ENCODE measurements at places on chromosomes 4 and X. TPM values are rescaled to one million over a fixed set of nuclear protein-coding genes. Genes with fewer than 3 reads are reported as not detected.

GRCh38 chr4:168119890-168120289 lies 27.6 kb downstream of the ANXA10 start:
- no peak overlapping the region for H3K4me3 ChIP-seq
- no peaks in the 10 kb centered on the region for H3K36me3 ChIP-seq
- no peak for DNase-seq
- H3K27ac ChIP-seq: no peak overlapping the region
- H3K27me3 ChIP-seq: peaks cover 2% of the 10 kb centered on the region

- H3K36me3 ChIP-seq: no peaks in the 10 kb centered on the region
Observed at GRCh38 chr4:86558797-86559196, 35.3 kb upstream of the PTPN13 start.

GRCh38 chr4:156186111-156186510 lies 232.4 kb upstream of the CTSO start:
- H3K36me3 ChIP-seq: no peaks in the 10 kb centered on the region
- H3K27ac ChIP-seq: no peak overlapping the region
- no peak for DNase-seq
- no peak overlapping the region for H3K4me3 ChIP-seq

The SPANXN4 gene
- total RNA-seq: not detected

GRCh38 chrX:153925739-153926551 lies at the start of gene ARHGAP4:
Gene ARHGAP4, minus strand, starts transcription at chrX:153926264. Its CDS starts 62 bp downstream, at chrX:153926202.
- H3K36me3 ChIP-seq: peaks cover 12% of the 10 kb centered on the region
- DNase-seq: peak; percentile 85
- H3K27me3 ChIP-seq: no peaks in the 10 kb centered on the region
- H3K27ac ChIP-seq: peak within 1 kb of the TSS; percentile 98
- H3K4me1 ChIP-seq: peaks cover 30% of the 10 kb centered on the region

The NOCT gene
- total RNA-seq: 25.3 TPM

DNA sequence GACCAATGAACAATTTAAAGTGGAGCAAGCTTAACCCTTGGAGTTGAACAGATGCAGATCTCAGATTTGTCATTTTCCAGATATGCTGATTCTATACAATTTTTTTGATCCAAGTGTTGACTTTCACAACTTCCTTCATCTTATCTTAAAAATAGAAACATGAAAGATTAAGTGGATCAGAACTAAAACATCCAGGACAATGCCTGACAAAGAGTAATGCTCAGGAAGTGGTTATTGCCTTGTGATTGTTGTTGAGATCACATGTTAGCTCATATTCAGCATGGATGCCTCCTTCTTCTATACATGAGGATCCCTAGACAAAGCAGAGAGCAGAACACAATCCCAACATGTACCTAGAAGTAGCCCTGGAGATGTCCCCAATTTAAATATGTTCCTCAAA lies 160.9 kb downstream of the PPARGC1A start:
- DNase-seq: no peak
- no peaks in the 10 kb centered on the region for H3K4me1 ChIP-seq
- no peaks in the 10 kb centered on the region for H3K36me3 ChIP-seq
- no peak overlapping the region for H3K4me3 ChIP-seq

The FGF16 gene
- not detected for total RNA-seq
